ENCODE measurements at places on chromosomes 1 and 21. TPM values are rescaled to one million over a fixed set of nuclear protein-coding genes. Genes with fewer than 3 reads are reported as not detected.

GRCh38 chr1:169043823-169044222 lies 62.7 kb upstream of the ATP1B1 start:
- no peak for DNase-seq

GRCh38 chr1:32891241-32891570 lies 4.9 kb downstream of the HPCA start:
- no peak for DNase-seq

DNA sequence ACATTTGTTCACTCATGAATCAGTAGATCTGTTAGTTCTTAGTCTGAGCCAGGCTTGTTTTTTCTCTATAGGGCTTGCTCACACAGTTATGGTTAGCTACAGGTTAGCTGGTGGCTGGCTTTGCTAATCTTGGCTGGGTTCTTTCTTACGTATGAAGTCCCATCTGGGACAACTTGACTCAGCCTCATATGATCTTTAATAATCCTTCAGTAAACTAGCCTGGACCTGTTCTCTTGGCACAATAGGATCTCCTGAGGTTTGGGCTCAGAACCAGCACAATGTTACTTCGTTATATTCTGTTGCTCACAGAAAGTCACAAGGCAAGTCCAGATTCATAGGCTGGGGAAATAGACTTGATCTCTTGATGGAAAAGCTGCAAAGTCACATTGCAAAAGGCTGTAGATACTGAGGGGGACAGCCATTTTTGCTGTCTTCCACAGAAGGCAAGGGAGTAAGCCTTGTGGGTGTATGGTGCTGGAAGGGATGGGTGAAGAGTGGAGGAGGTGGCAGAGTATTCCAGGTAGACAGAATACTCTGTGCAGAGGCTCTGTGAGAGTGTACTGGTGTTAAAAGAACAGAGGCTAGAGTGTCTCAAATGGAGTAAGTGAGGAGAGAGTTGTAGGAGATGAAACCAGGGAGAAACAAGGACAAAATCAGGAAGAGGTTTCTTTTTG lies 24.4 kb downstream of the EFCAB7 start:
- DNase-seq, result no peak

DNA sequence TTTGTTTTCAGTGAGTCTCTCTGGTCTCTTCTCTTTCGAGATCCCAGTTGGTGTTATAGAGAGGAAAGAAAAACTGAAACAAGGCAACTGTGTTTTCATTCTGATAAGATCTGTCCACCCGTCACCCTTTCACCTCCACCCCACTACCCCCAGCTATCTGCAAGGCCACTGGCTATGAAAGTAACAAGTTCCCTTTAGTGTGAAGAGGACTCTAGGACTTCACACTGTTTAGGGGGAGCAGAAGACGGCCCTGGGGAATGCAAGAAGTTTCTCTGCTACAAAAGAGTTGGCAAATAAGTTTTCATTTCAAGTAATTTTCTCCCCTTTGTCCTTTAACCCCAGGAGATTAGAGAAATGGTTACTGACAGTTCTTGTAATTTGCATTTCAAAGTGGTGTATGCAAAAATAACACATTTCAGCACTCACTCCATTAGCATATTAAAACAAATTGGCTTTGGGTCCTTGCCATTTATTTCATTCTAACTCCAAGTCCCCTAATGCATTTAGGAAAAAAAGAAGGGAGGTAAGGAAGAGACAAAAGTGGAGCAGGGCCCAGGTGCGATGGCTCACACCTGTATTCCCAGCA lies 79.6 kb upstream of the PPM1J start:
- DNase-seq, result no peak

The CRP gene
- total RNA-seq, result 1.9 TPM

The TMEM200B gene
- 3.3 TPM for total RNA-seq

The ELAVL4 gene
- 0.54 TPM for total RNA-seq

DNA sequence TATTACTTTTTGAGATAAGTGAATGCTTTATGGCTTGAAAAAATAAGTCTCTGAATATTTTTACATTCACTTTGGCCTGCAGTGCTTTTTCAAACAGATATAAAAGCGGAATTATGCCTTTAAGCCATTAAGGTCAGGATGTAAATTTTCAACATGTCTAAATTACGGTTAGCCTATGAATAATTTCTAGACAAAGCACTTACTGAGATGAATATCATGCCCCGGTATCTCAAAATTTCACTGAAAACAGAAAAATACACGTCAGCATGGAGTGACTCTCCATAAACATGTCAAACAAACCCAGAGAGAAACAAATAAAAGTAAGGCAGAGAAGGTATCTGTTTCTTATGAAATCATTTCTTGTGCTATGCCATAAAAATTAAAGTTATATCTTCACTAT lies 853.9 kb downstream of the KCNT2 start:
- no peak for DNase-seq

DNA sequence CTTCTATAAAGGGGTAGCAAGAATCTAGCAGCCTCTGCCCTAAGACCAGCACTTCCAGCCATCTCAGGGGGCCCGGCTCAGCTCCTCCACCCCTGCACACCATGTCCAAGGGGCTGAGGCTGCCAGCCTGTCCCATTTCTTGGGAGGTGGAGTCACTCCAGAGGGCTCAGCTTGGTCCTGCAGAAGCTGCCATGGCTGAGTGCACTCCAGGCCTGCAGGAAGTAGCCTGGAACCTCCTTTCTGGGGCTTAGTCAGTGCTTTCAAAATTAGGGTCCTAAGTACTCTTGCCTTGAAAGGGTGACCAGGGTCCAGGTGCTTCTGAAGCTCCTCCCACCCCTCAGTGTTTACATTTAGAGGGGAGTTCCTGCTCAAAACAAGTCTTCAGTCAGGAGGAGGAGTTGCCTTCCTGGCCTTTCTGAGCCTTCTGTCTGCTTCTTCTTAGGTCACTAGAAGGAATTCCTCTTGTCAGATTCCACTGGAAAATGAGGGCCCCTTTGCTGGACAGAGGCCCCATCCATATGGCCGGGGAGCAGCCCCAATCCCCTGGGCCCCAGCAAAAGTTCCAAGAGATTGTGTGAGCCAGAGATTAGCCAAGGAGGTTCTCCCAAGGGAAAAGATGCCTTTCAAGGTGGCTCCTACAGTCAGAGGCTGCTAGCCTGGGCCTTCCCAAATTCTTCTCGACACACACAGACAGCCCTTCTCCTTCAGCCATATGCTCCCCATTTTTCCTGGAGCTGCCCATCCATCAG lies 128.1 kb upstream of the VAMP3 start:
- no peak for DNase-seq

GRCh38 chr1:31199949-31200348 lies 39.7 kb downstream of the NKAIN1 start:
- DNase-seq, result no peak

The VWA5B1 gene
- 0.30 TPM for total RNA-seq

DNA sequence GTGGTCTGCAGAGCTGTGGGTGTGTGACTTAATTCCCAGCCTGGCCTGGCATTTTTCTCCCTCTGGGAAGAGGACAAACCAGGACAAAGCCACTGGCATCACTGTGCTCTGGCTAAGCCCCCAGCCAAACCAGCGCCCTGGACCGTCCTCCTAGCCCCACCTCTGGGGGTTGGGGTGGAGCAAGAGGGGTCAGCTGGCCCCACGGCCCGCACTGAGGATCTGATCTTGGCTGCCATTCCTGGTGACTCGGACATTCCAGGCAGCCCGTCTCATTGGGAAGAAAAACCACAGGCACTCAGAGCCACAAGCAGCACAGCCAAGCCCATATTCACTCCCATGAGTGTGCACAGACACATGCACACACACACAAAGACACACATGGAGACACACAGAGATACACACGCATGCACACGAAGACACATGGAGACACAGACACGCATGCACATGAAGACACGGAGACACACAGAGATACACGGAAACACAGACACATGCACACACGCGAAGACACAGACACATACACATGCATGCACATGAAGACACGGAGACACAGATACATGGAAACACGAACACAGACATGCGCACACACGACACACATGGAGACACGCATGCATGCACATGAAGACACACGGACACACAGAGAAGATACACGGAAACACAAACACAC lies 2.3 kb upstream of the MXRA8 start:
- peak; percentile 54 for DNase-seq

The FCRLA gene
- 0.50 TPM for total RNA-seq

The FCRL6 gene
- not detected for total RNA-seq

DNA sequence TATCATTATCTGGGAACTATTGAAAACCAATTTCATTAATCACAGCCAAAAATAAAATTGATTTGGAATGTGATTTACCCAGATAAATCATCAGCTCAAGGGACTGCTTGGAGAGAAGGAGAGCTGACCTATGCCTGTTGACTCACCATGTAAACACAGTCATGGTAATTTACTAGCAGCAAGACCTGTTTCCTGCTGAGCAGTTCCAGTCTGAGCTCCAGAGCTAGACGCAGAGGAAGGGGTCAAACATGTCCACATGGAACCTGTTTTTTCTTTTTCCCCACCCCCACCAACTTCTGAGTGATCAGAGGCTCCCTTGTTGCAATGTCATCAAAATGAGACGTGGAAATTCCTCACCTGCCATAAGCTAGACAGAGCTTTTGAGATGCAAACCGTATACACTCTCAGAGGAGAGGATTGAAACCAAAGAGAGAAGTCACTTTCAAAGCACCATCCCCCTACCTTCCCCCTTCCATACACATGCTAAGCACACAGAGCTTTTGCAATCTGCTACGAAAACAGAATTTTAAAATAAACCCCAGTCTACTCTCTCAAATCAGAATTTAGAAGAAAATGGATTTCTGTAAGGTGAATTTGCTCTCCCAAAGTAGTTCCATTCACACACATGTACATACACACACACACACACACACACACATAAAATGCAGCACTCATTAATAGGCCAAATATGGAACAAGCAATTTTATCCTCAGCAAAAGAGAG lies 55.9 kb upstream of the PTGFRN start:
- DNase-seq, result peak; percentile 75

- no peak for DNase-seq
These were observed 12.1 kb upstream of the ZDHHC18 start for GRCh38 chr1:26814377-26814776.

- peak; percentile 63 for DNase-seq
These were observed 1.2 kb upstream of the ATF3 start for GRCh38 chr1:212607206-212607912.

GRCh38 chr1:205024679-205025078 lies 18.3 kb upstream of the CNTN2 start:
- DNase-seq, result no peak

GRCh38 chr1:71634159-71634558 lies 553.3 kb upstream of the ZRANB2 start:
- no peak for DNase-seq

The MIXL1 gene
- not detected for total RNA-seq

GRCh38 chr1:6672558-6672957 lies 29.1 kb downstream of the DNAJC11 start:
- DNase-seq, result no peak

- DNase-seq, result no peak
These were observed 6.3 kb downstream of the KIF17 start for GRCh38 chr1:20711285-20712214.

DNA sequence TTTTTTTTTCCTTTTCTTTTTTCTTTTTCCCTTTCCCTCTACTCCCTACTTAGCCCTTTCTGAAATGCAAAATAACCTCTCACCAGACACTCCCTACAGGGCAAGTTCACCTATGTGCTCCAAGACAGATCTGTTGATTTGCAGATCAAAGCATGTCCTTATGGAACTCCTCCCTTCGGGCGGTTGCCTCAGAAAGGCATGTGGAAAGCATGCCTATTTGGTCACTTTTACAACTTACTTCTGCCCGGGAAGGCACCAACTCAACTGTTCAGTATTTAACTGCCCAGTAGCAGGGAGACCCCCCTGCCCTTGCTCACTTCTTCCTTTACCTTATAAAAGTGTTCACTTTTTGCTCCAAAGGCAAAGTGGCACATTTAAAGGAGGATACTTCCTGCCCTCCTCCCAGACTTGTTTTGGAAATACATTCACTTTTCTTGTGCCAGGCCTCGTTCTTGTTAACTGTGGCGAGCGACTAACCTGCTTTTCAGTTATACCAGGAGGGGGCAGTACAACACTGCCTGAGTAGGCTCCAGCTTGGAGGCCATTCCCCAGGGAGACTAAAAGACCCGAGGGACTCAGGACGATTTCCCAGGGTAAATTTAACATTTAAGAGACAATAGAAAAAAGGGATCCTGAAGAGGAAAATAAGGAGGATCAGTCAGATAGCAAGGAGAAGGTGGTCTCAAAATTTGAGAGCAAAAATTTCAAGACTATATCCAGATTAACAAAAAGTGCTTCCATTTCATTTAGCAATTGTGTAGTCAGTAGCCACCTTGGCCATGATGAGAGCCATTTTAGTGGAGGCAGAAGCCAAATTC lies 12.3 kb upstream of the SLAMF7 start:
- DNase-seq, result peak; percentile 69

The AKR7A2 gene
- 112 TPM for total RNA-seq

DNA sequence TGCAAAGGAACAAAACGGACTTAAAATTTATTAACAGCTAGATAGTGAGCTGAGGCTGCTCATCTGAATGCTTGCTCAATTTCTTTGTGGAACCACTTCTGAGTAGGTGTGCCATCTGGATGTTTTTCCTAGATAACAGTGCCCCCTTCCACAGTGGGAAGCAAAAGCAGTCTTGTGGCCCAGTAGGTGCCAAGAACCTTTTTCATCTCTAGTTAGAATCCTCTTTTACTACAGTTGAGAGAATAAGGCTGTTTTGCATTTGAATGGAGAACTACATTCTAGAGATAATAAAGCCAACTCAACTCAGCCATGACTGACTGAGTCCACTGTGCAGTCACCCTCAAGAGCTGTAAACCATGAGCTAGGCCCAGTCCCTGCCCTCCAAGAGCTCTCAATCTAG lies 13.3 kb downstream of the F3 start:
- no peak for DNase-seq

The THEM5 gene
- not detected for total RNA-seq

DNA sequence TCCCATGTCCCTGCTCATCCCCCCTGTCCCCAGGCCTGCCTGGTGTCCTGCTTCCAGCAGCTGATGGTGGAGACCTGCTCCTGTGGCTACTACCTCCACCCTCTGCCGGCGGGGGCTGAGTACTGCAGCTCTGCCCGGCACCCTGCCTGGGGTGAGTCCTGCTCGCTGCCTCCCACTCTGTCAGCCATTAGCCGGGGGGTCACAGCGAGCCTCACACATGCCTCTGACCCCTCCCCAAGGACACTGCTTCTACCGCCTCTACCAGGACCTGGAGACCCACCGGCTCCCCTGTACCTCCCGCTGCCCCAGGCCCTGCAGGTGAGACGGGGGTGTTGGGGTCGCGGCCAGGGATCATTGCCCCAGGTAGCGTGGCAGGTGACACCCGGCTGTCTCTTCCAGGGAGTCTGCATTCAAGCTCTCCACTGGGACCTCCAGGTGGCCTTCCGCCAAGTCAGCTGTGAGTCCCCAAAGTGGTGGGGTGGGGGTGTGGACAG lies 10.0 kb downstream of the SCNN1D start:
- peak; percentile 86 for DNase-seq

The CFHR5 gene
- total RNA-seq, result not detected

The CASP9 gene
- total RNA-seq, result 15.5 TPM

The MTARC2 gene
- total RNA-seq, result 28.1 TPM

The REG4 gene
- total RNA-seq, result 90.2 TPM

DNA sequence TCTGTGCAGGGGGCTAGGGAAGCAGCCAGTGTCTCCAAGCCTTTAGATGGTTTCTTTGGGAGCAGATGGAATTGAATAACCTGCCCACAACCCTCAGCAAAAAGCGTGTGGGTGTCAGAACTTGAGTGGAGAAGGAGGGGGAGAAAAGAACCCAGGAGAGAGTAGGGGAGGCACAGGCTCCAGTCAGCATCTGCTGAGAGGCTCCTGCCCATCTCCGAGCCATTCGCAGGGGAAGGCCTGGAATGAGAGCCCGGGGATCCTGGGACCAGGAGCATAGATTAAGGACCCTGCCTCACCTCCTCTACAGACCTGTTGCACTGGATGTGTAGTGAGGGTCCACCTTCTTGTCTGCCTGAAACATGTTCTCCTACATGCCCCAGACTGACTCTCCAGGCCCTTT lies 16.3 kb downstream of the TMEM81 start:
- DNase-seq, result no peak

The REN gene
- not detected for total RNA-seq

The CASQ2 gene
- 10.5 TPM for total RNA-seq
